ENCODE measurements at places on chromosomes 7 and 10. TPM values are rescaled to one million over a fixed set of nuclear protein-coding genes. Genes with fewer than 3 reads are reported as not detected.

The BICC1 gene
- total RNA-seq = 2.9 TPM

- no peak for DNase-seq
- peak overlapping the region; percentile 91 for H3K27ac ChIP-seq
- H3K4me1 ChIP-seq = peaks cover 16% of the 10 kb centered on the region
- H3K36me3 ChIP-seq = no peaks in the 10 kb centered on the region
- no peaks in the 10 kb centered on the region for H3K27me3 ChIP-seq
- no peak overlapping the region for H3K4me3 ChIP-seq
Observed at GRCh38 chr7:106070567-106071254, 41.4 kb downstream of the SYPL1 start.

DNA sequence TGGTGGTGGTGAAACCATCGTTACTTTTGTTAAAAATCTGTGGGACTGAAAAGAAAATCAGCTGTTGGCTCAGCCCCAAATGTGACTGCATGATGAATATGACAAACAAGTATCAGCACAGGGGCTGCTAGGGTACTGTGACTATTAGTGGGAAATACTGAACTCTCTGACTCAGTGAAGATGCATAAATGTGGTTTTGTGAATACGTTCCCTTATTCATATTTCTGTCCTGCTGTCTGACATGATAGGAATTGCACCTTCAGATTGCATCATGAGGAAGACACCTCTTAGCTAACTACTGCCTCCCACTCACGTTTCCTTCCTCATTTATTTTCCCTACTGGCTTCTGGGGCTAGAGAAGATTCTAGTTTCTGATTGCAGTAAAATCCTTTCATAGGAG lies 1.4 kb downstream of the CLEC5A start:
- DNase-seq = no peak
- H3K27ac ChIP-seq = no peak overlapping the region
- no peaks in the 10 kb centered on the region for H3K27me3 ChIP-seq
- no peaks in the 10 kb centered on the region for H3K4me1 ChIP-seq

- no peaks in the 10 kb centered on the region for H3K4me1 ChIP-seq
- H3K4me3 ChIP-seq = no peak overlapping the region
- H3K27ac ChIP-seq = no peak overlapping the region
- DNase-seq = no peak
Observed at GRCh38 chr10:114212153-114212552, 26.9 kb upstream of the VWA2 start.

The PLAU gene
- 11.4 TPM for total RNA-seq

GRCh38 chr7:140594131-140594691 lies 46.4 kb downstream of the DENND2A start:
- no peak overlapping the region for H3K27ac ChIP-seq
- no peaks in the 10 kb centered on the region for H3K36me3 ChIP-seq
- no peak overlapping the region for H3K4me3 ChIP-seq
- H3K27me3 ChIP-seq = no peaks in the 10 kb centered on the region
- no peak for DNase-seq
- no peaks in the 10 kb centered on the region for H3K4me1 ChIP-seq

GRCh38 chr10:99532687-99533495 lies at the start of gene NKX2-3:
Gene NKX2-3 (plus strand): TSS chr10:99532942. CDS start chr10:99533132, 190 bp downstream.
- H3K36me3 ChIP-seq = no peaks in the 10 kb centered on the region
- H3K4me1 ChIP-seq = peaks cover 14% of the 10 kb centered on the region
- peak within 1 kb of the TSS; percentile 40 for H3K4me3 ChIP-seq
- peaks cover 89% of the 10 kb centered on the region for H3K27me3 ChIP-seq
- H3K27ac ChIP-seq = peak within 1 kb of the TSS; percentile 79

- peak overlapping the region; percentile 85 for H3K27ac ChIP-seq
- H3K36me3 ChIP-seq = no peaks in the 10 kb centered on the region
- no peak overlapping the region for H3K4me3 ChIP-seq
- peak; percentile 52 for DNase-seq
- H3K4me1 ChIP-seq = no peaks in the 10 kb centered on the region
Observed at GRCh38 chr7:102425639-102426267, 7.6 kb upstream of the ORAI2 start.

DNA sequence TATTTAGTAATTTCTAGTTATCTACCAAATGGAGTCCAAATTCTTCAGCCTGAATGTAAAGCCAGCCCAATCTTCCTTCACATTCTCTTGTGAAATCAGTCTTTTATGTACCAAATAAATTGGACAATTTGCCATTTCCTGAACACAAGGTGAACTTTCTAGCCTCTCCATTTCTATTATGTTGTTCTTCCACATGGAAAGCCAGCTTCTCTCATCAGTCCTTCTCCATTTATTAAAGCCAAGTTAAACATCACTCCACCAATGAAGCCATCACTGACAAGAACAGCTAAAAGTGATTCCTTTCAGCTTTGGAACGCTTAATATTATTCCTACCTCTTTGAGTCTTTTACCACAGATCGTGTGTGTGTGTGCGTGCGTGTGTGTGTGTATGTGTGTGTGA lies 88.4 kb downstream of the VPS41 start:
- H3K36me3 ChIP-seq = no peaks in the 10 kb centered on the region
- no peaks in the 10 kb centered on the region for H3K4me1 ChIP-seq
- H3K27me3 ChIP-seq = no peaks in the 10 kb centered on the region
- no peak for DNase-seq

- H3K27ac ChIP-seq = no peak overlapping the region
- no peak for DNase-seq
- no peak overlapping the region for H3K4me3 ChIP-seq
Observed at GRCh38 chr7:132422502-132423111, 153.7 kb downstream of the PLXNA4 start.

DNA sequence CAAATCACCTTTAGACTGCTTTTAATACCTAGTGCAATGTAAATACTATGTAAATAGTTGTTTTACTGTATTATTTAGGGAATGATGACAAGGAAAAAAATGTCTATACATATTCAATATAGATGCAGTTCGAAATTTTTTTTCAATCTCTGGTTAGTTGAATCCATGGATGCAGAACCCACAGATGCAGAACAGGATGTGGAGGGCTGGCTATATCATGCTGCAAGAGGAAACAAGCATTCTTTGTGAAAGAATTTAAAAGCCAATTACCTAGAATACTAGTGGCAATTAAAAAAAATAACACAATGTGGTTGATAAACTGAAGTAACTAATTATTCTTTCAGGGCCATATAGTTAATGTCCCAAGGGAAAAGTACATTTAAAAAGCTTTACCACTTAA lies 170.4 kb downstream of the ZNF438 start:
- no peak overlapping the region for H3K27ac ChIP-seq
- H3K36me3 ChIP-seq = no peaks in the 10 kb centered on the region
- no peak for DNase-seq
- H3K27me3 ChIP-seq = no peaks in the 10 kb centered on the region
- H3K4me3 ChIP-seq = no peak overlapping the region

The SP8 gene
- not detected for total RNA-seq

DNA sequence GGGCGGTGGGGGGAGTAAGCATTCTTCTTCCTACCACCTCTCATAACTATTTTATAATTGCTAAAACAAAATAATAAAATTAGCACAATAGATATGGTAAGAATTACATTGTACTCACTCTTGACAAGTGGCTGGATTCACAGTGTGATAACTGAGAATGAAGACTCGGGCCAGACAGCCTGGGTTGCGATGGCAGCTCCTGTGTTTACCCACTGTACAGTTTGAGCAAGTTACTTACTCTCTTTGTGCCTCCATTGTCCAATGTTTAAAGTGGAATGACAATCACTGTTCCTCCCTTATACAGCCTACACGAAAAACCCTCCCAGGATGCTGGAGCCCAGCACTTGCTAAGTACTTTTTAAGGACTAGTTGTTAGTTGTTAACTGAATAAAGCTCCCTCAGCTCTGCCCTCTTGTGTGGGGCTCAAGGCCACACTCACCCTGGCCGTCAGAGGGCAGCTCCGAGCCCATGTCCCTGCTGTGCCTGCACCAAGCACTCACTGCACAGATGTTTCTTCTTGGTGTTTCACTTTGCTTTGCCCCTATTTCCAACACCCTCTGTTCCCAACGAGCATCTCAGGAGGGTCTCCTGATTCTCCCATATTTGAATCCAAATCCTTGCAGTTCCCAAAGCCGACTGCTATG lies 56.4 kb upstream of the NPS start:
- no peak overlapping the region for H3K4me3 ChIP-seq
- DNase-seq = no peak
- H3K27me3 ChIP-seq = no peaks in the 10 kb centered on the region
- no peak overlapping the region for H3K27ac ChIP-seq
